ENCODE measurements at places on chromosomes 5 and 9. TPM values are rescaled to one million over a fixed set of nuclear protein-coding genes. Genes with fewer than 3 reads are reported as not detected.

SOHLH1 gene
- total RNA-seq: not detected

ZNF883 gene
- 7.8 TPM for total RNA-seq

SLCO6A1 gene
- not detected for total RNA-seq

HSD17B3 gene
- not detected for total RNA-seq

ADCY2 gene
- 0.26 TPM for total RNA-seq

UAP1L1 gene
- total RNA-seq: 6.8 TPM

TMED9 gene
- 88.4 TPM for total RNA-seq

TOR4A gene
- 46.4 TPM for total RNA-seq

TAF11L9 gene
- total RNA-seq: not detected

EPB41L4A gene
- 34.5 TPM for total RNA-seq

SH3TC2 gene
- total RNA-seq: 12.7 TPM

PPP2R2B gene
- 0.12 TPM for total RNA-seq

PLK2 gene
- 109 TPM for total RNA-seq

MVB12B gene
- total RNA-seq: 11.9 TPM
